ENCODE measurements at places on chromosomes 11 and 22.

- no peak for DNase-seq
Measured at GRCh38 chr11:120168108-120168959, 30.4 kb upstream of the TRIM29 start.

GRCh38 chr11:27205779-27206570, 157.0 kb downstream of the CCDC34 start:
- no peak for DNase-seq

DNA sequence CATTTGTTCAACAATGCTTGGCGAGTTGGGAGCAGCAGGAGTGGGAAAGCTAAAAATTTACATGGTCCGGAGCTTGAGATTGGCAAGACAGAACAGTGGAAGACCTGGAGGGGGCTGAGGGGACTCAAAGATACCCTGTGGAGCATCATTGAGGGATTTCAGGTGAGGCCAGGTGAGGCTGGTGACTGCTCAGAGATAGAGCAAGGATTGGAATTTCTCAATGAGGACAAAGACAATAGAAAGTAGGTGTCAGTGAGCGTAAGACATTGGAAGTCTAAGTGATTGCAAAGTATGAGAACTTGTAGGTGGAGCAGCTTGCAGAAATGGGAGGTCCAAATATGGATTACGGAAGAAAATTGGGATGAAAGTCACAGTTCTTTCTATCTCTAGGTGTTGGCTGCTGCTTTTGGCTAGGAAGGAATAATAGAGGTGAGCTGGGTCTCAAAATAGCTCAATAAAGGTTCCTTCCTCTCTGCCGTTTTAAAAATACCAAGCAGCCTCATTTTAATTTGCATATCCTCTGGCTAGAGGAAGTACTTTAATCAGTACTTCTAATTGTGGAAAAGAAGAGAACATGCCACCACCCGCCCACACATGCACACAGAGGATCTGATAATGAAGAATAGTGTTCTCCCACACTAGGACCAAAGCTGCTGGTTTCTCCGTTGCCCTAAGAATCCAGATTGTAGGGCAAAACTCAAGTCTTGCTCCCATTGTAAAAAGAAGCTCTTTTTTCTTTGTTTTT, 41.8 kb upstream of the SORL1-AS1 start:
- peak; percentile 40 for DNase-seq

- DNase-seq: no peak
Measured at GRCh38 chr11:84990141-84990540, 637.0 kb downstream of the DLG2 start.

- no peak for DNase-seq
Measured at GRCh38 chr11:75465701-75466531, 32.9 kb upstream of the KLHL35 start.

DNA sequence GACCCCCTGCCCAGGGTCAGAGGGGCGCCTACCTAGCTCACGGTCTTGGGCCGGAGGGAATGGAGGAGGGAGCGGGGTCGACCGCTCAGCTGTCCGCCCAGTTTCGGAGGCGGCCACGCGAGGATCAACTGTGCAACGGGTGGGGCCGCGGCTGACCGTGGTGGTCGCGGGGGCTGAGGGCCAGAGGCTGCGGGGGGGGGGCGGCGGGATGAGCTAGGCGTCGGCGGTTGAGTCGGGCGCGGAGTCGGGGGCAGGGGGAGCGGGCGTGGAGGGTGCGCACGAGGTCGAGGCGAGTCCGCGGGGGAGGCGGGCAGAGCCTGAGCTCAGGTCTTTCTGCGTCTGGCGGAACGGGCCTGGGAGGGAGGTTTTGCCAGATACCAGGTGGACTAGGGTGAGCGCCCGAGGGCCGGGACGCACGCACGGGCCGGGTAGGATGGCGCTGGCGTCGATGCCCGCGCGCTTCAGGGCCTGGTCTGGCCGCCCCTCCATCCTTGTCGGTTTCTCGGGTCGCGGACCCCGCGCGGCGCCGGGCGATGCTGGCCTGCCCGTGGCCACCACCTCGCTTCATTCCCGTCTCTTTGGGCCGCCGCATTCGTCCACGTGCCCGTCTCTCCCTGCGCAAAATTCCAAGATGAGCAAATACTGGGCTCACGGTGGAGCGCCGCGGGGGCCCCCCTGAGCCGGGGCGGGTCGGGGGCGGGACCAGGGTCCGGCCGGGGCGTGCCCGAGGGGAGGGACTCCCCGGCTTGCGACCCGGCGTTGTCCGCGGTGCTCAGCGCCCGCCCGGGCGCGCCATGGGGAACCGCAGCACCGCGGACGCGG, at the start of gene DRD4:
Gene DRD4, plus strand, starts transcription at position 759 of the 822 bp plus-strand sequence. Its CDS starts 36 bp downstream, at position 795.
- no peak for DNase-seq

GRCh38 chr11:85756401-85757200, 54.3 kb downstream of the SYTL2 start:
- no peak for DNase-seq

DNA sequence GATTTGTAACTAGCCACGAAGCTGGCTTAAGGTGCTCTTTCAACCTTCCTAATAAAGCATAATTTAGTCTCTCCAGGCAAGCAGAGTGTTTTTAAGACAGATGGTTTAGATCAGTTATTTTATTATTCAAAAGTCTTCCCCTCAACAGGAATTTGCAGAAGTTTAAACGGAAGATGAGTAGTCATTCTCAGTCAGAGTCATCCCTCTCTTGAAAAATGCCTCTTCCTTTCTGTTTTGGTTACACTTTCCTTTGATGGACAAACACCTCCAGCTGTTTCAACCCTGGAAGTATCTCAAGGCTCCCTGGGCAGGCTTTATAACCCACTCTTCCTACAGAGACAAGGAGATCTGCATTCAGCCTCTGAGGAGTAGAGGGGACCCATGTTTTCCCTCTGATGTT, 60.3 kb upstream of the POU2AF2 start:
- no peak for DNase-seq

GRCh38 chr11:6362185-6362872, 27.9 kb upstream of the SMPD1 start:
- DNase-seq: no peak

- peak; percentile 29 for DNase-seq
Measured at GRCh38 chr11:47768101-47768612, 1.0 kb upstream of the FNBP4 start.

DNA sequence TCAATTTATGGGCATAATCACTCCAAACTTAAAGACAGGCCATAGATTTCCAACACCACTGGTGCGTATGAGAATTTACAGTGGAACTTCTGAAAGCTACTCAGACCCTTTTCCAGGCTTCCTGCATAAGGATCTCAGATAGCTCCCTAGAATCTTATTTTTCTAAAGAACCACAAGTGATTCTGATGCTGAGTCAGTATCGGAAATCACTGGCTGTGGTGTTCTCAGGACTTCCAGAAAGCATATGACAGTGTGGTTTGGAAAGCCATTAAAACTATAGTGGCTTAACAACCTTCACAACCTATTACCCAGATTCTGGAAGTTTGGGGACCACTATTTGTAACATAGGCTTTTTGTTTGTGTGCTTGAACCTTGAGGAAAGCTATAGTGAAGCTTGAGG, 756.0 kb downstream of the DLG2 start:
- DNase-seq: no peak

GRCh38 chr22:49991167-49991566, 21.4 kb downstream of the IL17REL start:
- no peak for DNase-seq

DNA sequence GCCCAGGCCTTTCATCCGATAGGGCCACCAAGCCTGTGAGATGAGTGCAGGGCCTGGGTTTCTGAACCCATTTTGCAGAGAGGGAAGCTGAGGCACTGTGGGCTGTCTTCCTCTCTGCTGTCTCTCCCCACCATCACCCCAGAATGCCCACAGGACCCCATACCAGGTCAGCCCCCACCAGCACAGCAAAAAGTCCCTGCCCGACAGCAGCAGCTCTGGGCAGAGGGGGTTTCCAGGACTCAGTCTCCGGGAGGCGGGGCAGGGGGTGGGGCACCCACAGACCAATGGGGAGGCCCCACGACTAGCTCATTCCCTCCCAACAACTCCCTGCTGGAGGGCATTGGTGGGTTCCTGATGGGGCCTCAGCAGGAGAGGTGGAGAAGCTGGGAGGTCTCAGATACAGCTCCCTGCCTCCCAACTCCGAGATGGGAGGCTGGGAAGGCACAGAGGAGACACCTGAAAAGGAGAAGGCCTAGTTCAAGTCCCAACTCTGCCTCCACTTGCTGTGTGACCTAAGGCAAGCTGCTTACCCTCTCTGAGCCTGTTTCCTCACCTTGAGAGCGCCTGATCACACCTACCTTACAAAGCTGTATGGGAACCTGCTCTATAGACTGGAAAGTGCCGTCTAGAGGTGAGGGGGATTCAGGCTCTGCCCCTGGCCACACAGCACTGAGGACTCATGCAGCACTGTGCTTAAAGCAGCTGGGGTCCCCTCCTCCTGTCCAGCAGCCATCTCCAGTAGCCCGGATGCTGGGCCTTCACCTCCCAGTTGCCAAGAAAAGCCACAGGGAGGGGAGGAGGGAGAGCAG, 3.5 kb downstream of the CBX7 start:
- DNase-seq: peak; percentile 85

DNA sequence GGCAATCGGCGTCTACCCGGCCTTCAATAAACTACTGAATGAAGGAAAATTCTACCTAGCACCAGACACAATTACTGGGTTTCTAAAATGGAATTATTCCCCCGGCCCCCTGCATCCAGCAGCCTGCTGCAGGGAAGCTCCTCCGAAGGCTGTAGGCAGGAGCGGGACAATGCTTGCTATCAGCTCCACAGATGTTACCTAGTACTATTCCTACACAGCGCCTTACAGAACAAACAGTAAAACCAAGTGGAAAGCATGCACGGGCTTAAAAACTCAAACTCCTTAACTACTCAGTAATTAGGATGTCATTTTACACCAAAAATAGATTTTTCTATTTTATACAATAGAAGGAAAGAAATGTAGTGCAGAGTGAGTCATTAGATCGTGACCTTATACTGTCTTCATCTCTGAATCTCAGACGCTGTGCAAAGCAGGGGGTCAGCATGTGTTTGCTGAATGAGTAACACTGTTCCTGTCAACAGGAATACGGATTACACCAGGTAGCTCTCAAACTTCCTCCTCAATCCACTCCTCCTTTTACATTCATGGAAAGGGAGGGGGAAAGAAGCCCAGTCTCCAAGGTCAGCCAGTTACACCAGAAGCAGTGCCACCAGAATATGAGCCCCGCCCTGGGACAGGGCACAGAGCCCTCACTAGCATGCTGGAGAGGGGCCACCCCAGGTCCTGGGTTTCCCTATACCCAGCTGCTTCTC, 74.9 kb downstream of the PACSIN2 start:
- no peak for DNase-seq

DNA sequence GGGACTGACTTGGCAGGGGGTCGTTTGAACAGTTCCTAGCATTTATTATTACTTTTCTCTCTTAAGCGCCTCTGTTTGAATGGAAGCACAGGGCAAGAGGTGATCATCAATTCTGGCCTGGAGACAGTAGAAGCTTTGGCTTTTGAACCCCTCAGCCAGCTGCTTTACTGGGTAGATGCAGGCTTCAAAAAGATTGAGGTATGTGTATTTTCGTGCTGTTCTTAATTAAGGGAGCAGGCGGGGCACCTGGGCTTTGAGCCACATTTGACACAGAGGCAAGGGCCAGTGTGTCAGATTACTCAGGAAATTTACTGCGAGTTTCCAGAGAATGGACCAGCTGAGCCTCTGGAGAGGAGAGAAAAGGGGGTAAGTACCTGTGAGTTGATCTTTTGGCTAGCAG, 102.4 kb upstream of the SORL1-AS1 start:
- DNase-seq: no peak

DNA sequence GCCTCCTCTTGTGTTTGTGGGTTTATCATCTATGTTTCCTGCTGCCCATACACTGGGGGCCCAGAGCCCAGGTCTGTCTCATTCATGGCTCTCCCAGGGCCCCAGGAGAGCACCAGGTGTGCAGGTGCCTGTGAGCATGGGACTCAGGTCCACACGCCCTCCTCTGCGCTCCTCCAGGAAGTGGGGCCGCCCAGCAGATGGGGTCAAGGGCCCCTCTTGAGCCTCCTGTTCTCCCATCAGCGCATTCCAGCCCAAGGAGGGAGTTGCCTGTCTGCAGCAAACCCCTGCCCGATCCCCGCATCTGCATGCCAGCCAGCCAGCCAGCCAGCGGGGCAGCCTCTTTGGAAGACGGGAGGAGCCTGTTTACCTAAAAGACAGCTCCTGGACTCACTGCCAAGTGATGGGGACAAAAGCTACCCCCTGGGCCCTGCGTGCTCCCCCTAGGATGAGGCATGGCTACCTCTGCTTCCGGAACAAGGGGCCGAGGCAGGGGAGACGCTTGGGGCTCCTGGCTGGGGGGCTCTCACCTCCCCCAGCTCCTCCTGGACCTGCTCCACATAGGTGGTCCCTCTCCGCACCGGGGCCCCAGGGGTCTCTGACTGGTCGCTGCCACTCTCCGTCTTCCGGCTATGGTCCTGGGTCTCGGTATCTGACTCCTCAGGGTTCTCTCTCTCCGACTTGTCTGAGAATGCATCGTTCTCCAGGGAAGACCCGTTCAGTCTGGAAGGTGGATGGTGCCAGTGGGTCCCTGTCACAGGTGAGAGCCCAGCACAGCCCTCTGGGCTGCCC, 49.7 kb upstream of the CARS1 start:
- no peak for DNase-seq

- DNase-seq: no peak
Measured at GRCh38 chr11:75311858-75312288, 39.6 kb downstream of the ARRB1 start.

DNA sequence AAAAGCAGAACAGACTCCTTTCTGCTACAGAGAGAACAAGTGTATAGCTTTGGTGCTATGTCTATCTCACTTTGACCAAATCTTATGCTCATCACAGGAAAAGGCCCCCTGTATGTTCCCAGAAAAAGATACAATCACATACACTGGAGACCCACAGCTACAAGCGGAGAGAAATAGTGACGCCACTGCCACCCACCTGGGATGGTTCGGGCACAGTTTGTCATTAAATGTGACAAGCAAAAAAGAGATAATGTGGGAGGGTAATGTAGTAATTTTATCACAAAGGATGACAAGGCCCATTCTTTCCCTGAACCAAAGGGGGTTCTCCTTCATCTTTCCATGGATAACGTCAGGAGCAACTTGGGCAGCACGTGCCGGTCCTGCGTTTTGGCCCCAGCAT, 32.0 kb downstream of the THOC5 start:
- no peak for DNase-seq

- no peak for DNase-seq
Measured at GRCh38 chr11:17553249-17553546, 6.1 kb downstream of the OTOG start.

- DNase-seq: no peak
Measured at GRCh38 chr11:16727806-16728205, 10.6 kb upstream of the C11orf58 start.

- no peak for DNase-seq
Measured at GRCh38 chr11:113446112-113446511, 29.1 kb downstream of the DRD2 start.

- DNase-seq: no peak
Measured at GRCh38 chr11:63001456-63001855, 14.2 kb downstream of the SLC22A8 start.

DNA sequence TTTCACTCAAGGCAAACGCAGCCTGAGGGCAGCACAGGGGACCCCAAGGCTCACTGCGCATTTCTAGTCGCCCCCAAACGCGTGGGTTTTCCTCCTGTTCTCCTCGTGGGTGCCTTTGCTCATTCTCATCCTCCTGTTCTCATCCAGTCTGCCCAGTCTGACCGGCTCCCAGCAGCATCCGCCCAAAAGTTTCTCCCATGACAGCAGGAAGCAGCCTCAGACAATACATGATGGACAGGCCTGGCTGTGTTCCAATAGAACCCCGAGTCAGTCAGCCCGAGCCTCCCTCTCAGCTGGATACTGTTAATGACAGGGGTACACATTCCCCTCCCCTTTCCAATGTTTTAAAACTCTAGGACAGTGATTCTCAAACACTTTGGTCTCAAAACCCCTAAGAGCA, 22.5 kb upstream of the KRTAP5-7 start:
- DNase-seq: no peak
